Esophagus squamous epithelium (tissue), 5 donors: ENCODE measurements at places on chromosomes 16 and 17. TPM values are rescaled to one million over a fixed set of nuclear protein-coding genes. Genes with fewer than 3 reads are reported as not detected.

GRCh38 chr16:2752850-2753732 is 653 bp downstream of the SRRM2 start:
- H3K27ac ChIP-seq = peak overlapping the region; percentile 98
- H3K4me1 ChIP-seq = peaks cover 38% of the 10 kb centered on the region
- H3K4me3 ChIP-seq = peak overlapping the region; percentile 86
- peaks cover 30% of the 10 kb centered on the region for H3K36me3 ChIP-seq
- DNase-seq = no peak
- no peaks in the 10 kb centered on the region for H3K27me3 ChIP-seq

Gene FA2H
- 4.0 TPM for total RNA-seq

Gene PCTP
- total RNA-seq = 12.4 TPM

Gene WSCD1
- not detected for total RNA-seq

DNA sequence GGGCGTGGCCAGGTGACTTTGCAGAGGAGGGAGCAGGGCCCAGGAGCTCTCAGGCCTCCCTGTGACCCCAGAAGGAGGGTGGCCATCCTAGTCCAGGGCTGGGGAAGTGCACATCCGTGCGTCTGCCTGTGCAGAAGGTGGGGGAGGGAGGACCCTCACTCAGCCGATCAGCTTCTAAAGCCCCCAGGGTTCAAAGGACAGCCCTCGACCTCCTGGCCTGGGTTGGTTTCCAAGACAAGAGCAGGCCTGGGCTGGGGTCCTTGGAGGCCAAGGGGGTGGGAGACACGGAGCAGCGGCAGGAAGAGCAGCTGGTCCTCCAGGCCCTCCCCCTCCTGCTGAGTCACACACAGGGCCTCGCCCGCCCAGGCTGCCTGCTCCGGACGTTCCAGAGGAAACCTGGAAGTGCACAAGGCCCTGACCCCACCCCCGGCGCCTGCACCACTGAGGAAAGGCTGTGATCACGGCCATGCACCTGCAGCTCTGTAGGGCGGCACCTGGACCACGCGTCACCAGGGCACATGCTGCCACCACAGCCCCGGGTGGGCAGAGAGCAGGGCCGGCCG is 67.1 kb upstream of the ZNF469 start:
- no peaks in the 10 kb centered on the region for H3K27me3 ChIP-seq
- no peak overlapping the region for H3K27ac ChIP-seq
- no peaks in the 10 kb centered on the region for H3K36me3 ChIP-seq
- peak overlapping the region; percentile 13 for H3K4me3 ChIP-seq

DNA sequence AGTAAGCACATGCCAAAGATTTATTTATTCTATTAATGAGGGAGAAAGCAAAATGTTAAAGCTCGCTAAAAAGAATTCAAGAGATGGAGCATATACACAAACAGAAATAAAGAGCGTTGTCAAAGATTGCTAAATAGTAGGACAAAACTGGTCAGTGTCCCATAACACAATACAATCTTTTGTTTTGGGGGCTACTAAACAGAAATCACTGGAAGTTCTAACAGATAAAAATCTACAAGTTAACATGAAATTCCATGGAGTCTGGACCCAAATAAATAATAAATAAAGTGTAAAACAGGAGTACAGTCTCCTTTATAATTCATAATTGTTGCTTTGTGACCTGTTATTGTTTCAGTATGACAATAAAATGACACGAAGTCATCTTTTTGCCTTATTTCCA is 115.2 kb upstream of the CNTNAP4 start:
- H3K36me3 ChIP-seq = no peaks in the 10 kb centered on the region
- no peak overlapping the region for H3K27ac ChIP-seq
- no peaks in the 10 kb centered on the region for H3K4me1 ChIP-seq

Gene KRTAP1-5
- total RNA-seq = not detected
